ENCODE measurements at places on chromosomes 12 and 14. TPM values are rescaled to one million over a fixed set of nuclear protein-coding genes. Genes with fewer than 3 reads are reported as not detected.

SYCP3 gene
- total RNA-seq = not detected

SIX4 gene
- total RNA-seq = 7.5 TPM

DCAF4 gene
- total RNA-seq = 18.0 TPM

TMEM233 gene
- not detected for total RNA-seq

SLC25A47 gene
- total RNA-seq = 0.37 TPM

Data from HT-29 (cell line).